Stimulated activated CD4-positive, alpha-beta T cell treated with anti-CD3 and anti-CD28 coated beads, Interleukin-12 subunit alpha, Interleukin-12 subunit beta, amount 100 ng/mL, for 4 hours (primary cell): ENCODE measurements at places on chromosomes 5 and 9.

- no peak for DNase-seq
These were observed 414.7 kb upstream of the SGCD start for GRCh38 chr5:155912291-155912690.

DNA sequence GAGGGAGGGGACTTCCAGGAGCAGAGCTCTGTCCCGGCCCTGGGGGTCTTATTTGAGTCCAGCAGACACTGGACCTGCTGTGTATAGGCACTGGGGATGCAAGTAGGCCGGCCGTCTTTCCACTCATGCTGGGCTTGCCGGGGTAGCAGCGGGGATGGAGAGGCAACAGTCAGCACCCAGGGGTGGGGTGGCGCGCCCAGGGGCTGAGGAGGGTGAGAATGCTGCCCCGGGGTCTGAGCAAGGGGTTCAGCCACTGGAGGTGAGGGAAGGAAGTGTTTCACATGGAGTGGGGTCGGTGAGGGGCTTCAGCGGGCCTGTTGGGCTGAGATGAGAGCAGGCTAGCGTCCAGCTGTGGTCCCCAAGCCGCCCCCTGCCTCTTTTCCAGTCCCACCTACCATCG, 88.8 kb downstream of the HMCN2 start:
- DNase-seq = no peak

GRCh38 chr9:137070906-137071275, 534 bp upstream of the SAPCD2 start:
- no peak for DNase-seq

DNA sequence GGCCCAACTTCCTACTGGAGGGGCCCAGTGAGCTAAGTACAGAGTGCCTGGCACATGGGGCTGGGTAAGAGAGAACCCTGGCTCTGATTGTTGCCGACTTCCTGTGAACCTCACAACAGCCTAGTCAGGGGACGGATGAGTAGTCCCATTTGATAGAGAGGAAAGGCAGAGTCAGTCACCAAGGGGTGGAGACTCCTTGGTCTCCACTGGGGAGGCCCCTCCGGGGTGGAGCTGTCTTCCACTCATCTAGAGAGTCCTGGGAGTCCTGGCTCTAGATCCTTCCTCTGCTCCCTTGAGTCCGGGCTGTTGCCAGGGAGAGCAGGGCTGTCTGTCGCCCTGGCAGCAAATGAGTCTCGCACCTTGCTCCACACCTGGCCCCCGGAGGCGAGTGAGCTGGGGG, 8.0 kb downstream of the GRK6 start:
- DNase-seq = no peak

DNA sequence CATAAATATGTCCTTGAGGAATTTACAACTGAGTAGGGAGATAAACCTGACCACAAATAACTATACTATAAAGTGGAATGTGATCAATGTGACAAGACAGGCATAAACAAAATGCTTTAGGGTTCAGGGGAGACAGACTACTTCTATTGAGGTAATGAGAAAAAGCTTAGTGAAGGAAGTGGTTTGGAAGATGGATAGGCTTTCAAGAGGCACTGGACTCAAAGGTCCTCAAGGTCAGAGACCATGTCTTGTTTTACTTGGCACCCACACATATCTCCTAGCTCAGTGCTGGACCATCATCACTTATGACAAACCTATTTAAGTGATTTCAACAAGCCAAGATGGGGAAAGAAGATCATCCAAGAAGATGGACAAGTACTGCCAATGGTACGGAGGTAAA, 257.8 kb downstream of the BNC2 start:
- no peak for DNase-seq

- no peak for DNase-seq
These were observed 8.5 kb upstream of the FEM1C start for GRCh38 chr5:115553082-115553481.

DNA sequence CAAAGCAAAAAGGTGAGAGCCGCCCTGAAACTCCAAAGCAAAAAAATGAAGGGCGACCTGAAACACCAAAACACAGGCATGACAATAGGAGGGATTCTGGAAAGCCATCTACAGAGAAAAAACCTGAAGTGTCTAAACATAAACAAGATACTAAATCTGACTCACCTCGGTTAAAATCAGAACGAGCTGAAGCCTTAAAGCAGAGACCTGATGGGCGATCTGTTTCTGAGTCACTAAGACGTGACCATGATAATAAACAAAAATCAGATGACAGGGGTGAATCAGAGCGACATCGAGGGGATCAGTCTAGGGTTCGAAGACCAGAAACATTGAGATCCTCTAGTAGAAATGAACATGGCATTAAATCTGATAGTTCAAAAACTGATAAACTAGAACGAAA, 108.8 kb downstream of the NIPBL start:
- no peak for DNase-seq

- no peak for DNase-seq
These were observed 22.1 kb upstream of the FRMD3 start for GRCh38 chr9:83560169-83560826.

- DNase-seq = no peak
These were observed 58.8 kb downstream of the MEF2C start for GRCh38 chr5:88824141-88824540.

DNA sequence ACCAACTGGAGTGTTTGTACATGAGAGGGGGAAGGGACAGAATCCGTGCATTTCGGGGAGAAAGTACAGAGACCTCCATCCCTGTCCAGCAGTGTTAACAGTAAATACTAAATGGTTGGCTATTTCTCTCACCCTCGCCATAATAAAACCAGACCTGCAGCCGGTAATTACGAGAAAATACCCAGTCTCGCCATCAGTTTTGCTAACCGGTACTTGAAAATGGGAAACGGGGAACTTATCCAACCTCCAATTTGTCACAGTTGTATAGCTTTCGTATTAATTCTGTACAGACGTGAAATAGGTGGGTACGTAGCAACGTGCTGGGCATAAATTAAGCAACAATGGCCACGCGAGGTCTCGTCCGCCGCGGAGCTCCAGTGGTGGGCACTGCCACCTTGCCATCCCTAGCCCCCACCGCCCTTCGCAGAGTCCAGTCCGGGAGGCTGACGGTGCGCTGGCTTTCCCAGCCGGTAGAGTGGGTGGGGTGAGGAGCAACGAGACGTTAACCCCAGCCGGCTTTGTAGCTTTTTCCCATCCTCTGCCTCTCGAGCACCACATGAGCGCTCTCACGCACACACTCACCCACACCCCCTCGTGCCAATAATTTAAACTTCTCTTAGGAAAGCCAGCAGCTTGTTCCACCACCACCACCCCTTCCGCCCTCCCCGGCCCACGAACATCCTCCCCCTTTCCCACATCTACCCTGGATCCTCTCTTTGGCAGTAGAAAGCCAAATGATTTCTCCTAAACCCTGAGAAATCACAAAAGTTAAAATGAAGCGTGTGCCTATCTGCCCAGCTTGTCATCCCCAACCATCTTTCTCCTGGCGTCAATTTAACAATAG, 1.8 kb downstream of the ELAVL2 start:
- no peak for DNase-seq
